B cell (primary cell): ENCODE measurements at places on chromosomes 11 and 22.

- no peak for DNase-seq
Measured at GRCh38 chr11:111001081-111001430, 244.5 kb upstream of the POU2AF2 start.

DNA sequence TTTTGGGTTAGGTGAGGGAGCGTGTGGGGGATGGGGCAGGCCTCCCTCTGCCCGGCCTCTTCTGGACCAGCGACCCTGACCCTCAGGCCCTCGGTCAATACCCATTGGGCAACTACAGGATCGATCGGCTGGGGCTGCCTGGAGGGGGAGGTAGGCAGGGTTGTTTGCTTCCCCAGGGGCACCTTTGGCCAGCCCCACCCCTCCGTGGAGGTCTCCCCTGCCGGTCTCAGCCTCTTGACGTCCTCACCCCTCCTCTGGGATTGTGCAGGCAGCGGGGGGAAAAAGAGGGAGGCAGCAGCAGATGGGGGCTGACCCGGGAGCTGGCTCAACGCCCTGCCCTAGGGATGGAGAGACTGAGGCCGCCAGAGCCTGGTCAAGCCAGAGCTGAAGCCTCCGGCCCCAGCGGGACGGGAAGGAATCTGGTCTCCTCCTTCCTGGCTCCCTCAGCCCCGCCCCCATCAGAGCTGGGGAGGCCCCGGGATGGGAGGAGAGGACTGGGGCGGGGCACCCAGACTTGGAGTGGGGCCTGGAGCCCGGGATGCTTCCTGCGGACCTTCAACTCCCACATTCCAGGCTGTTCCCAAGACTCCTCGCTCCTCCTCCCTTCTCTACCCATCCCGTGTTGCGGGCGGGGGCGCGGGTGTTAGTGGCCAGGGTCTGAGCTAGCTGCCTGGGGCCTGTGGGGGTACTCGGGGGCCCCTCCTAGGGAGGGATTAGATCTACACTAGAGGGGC, 14.4 kb upstream of the CDC42EP1 start:
- DNase-seq = no peak

- DNase-seq = no peak
Measured at GRCh38 chr11:104968856-104969776, 742 bp upstream of the CASP4 start.

- no peak for DNase-seq
Measured at GRCh38 chr11:27158456-27159334, 118.1 kb downstream of the BBOX1 start.

- no peak for DNase-seq
Measured at GRCh38 chr11:73325036-73325981, 17.2 kb downstream of the ARHGEF17 start.

- no peak for DNase-seq
Measured at GRCh38 chr22:42179616-42180015, 49.0 kb upstream of the CYP2D6 start.

GRCh38 chr11:16226245-16226644, 130.1 kb downstream of the SOX6 start:
- no peak for DNase-seq

GRCh38 chr22:19448739-19449421, 1.4 kb upstream of the C22orf39 start:
- no peak for DNase-seq

- no peak for DNase-seq
Measured at GRCh38 chr11:65102142-65103095, 6.4 kb downstream of the VPS51 start.

GRCh38 chr11:111540114-111540936, at the start of gene LAYN:
TSS of gene LAYN (plus strand) at chr11:111540720. CDS start at chr11:111540844, 124 bp downstream.
- peak; percentile 46 for DNase-seq

GRCh38 chr11:57501953-57502352, 13.5 kb downstream of the SLC43A1 start:
- no peak for DNase-seq

DNA sequence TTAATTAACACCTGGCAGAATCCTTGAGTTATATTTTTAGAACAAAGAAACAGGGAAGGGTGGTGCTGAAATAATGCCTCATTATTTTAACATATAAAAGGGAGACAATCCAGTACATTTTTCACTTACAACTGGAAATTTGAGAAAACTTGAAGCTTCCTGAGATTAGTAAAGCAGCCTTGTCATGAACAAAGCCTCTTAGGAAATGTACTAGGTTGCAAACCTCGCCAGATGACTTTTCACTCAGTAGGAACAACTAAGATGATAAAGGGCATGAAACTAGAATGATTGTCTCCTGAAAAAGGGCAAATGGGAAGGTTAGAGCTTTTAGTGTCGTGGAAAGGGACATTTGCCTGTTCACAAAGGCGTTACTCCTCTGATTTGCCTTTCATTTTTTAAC, 289.6 kb downstream of the ETS1 start:
- no peak for DNase-seq

- no peak for DNase-seq
Measured at GRCh38 chr11:35711173-35711910, 48.8 kb downstream of the TRIM44 start.

- DNase-seq = no peak
Measured at GRCh38 chr11:69380451-69380901, 86.5 kb downstream of the MYEOV start.

DNA sequence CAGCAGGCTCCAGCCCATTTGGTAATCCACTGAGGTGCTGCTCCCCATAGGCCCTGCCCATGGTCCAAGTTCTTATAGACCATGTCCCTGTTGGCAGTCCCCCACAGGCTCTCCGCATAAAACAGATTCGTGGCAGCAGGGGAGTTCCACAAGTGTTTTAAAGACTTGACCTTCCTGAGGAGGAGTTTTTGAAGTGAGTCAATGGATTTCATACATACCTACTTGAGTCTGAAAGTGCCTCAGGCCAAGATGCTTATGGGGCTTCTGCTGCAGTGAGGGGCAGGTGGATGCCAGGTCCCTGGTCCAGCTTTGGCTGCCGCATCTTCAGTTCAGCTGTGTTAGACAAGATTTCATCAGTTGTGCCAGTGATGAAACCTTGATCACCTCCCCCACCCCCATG, 43.3 kb downstream of the CABIN1 start:
- no peak for DNase-seq

DNA sequence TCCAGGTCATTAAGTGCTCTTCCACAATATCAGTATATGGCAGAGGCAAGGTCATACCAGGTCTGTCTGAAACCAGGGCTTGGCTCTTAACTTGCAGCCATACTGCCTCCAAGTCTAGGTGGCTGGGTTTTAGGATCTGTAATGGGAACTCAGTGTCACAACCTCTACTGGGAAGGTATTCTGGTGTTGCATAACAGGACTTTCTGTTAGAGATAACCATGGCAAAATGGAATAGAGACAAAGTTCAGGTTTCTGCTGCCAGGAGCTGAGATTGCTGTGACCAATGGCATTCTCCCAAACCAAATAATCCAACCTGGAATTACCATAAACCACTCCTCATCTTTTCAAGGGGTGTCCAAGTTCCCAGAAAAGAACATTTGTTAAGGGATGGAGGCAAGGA, 6.8 kb upstream of the SAA1 start:
- no peak for DNase-seq

DNA sequence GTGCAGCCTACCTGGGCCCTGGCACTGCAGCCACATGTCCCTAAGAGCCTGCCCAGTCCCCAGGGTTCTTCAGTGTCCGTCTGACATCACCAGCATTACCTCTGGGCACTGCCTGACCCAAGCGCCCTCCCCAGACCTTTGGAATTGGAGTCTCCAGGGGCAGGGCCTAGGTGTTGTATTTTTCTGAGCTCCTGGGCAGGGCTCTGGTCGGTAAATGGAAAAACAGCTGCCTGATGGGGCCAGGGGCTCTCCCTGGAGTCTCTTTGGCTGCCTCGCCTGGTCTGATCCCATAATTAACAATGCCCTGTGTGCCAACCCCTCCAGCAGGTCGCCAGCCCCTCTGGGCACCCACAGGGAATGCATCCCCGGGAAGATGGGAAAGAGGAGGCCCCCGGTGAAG, 710.2 kb downstream of the BRD1 start:
- DNase-seq = no peak

GRCh38 chr11:113134626-113135025, 173.4 kb downstream of the NCAM1 start:
- no peak for DNase-seq
